ENCODE measurements at places on chromosomes 16 and 17.

DNA sequence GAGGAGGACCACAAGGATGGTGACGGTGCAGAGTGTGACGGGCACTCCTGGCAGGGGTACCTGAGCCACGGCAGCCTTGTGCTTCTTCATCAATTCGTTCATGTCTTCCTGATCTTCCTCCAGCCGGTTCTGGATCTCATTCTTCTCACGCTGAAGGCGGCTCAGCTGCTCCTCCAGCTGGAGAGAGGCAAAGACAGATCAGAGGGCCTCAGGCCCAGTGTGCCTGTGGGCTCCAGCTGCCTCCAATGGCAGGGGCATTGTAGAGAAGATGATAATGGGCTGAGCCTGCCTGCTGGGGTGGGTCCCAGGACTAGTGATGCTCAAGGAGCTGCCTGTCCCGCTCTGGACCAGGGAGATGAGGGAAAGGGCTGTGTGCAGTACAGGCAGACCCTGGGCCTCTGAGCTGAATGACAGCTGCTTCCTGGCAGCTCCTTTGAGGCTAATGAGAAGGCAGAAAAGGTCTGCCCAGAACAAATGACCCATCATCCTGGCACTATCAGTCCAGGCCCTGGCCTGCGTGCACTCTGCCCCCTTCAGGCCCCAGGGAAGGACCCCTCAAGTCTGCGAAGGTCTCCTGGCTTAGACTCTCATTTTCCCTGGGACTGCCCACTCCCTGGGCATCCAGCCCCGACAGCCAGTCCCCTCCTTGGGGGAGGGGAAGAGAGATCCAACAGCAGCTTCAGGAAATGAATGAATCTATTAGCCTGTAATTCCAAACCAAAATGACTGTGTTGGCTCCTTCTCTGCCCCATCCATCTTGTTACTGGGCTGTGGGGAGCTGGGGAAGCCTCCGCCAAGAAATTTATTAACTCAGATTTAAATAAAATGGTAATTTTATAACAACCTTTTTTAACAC, 48.0 kb downstream of the PIPOX start:
- no peak for DNase-seq

DNA sequence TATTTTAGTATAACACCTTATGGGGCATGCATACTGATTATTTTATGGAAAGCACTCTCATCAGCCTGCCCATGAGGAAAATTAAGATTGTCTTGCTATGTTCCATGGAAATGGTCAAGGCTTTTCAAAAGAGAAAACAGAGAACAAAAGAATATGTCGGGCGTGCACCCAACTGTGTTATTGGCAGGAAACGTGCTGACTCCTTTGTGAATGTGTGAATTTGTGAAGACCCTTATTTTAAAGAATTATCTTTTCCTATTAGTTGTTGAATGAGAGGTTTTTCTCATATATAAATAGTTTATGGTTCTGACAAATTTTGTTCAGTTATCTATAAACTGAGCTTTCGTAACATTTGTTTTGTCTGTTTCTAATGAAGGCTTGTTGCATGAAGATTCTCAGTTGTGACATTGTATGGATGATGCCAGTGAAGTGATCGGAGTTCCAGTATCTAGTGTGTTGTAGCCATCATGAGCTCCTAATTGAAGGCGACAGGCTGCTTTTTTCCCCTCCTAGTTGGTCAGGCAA, 180.0 kb downstream of the BCAS3 start:
- DNase-seq: no peak

DNA sequence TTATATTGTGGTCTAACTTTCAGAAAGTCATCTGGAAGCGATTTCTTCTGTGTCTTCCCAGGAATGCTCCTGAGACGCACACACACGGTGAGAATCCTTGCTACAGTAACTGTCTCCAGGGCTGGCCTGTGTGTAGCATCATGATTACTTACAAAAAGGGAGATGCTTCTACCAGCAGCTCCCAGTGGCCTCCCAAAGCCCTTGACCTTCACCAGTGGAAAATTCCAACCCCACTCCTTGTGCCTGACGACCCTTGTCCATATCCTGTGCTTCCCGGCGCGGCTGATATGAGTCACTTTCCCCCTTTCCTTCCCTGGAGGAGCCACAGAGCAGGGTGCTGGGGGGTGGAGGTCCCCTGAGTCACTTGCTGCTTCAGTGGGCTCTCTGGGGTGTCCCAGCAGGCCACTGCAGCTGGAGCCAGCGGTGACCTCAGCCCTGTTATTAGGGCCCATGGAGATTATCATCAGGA, 22.1 kb upstream of the NAT9 start:
- no peak for DNase-seq

DNA sequence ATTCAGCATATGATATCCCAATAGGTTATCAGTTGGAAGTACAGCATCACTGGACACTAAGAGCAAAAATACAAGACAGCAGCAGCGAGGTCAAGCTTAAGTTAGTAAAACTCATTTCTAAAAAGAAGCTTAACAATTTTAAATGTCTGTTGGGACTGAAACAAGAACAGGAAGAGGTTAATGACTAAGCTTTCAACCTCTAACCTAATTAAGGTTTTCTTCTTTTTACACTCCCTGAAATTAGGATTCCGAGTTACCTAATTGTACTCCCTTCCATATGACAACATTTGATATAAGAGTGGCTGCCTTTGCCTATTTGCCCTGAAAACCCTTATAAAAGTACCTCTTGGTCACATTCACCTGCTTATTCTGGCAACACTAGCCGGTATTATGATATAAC, 34.3 kb downstream of the CPSF4L start:
- no peak for DNase-seq

DNA sequence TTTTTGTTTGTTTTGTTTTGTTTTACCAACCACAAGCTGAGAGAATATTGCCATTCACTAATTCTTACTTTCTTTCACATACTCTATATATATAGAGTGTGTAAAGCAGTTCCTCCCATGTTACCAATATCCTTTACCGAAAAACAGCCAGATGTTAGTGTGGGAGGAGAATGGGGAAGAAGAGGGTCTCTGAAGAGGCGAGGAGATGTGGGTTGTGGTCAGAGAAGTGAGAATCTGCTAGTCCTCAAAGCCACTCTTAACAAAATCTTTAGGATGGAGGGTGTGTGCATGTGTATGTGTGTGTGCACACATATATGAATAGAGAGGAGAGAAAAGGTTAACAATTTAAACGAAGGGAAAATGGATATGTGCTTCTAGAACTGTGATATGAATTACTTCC, 80.6 kb downstream of the TUBD1 start:
- no peak for DNase-seq

- DNase-seq: no peak
Measured at GRCh38 chr17:46836500-46836899, 14.9 kb upstream of the WNT9B start.

DNA sequence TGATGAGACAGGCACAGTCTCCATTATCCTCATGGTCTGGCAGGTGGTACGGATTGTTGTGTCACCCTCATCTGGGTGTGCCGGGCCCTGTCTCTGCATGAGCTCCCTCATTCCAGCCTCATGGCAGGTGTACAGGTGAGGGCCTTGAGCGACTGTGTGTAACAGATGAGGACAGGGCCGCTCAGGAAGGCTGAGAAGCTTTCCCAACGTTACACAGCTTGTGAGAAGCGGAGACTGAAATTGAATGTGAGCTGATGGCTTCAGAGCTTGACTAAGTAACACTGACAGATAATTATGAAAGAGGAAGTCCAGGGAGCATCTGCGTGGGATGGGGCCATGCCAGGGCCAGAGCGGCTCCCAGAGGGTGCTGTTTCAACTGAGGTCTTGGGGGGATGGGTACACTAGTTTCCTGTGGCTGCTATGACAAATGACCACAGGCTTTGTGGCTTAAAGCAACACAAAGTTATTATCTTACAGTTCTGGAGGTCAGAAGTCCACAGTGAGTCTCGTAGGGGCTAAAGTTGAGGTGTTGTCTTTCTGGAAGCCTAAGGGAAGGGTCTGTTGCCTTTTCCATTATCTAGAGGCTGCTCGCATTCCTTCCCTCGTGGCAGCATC, 36.7 kb downstream of the CMIP start:
- DNase-seq: no peak

DNA sequence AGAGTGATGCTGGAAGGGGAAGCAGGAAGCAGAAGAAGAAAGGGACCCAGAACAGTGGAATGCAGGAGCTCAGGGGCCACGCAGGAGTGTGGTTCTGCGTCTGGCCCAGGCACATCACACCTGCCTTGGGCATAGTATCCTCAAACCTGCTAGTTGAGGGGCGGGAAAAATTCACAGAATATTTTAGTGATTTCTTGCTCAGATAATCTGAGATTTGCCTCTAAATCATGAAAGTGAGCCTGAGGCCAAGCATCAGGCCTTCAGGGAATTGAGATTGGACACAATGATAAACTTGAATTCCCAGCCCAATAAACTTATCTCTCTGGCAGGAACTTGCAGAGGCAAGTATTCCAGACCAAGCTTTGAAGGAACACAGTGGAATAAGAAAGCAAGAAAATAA, 48.5 kb upstream of the CCL2 start:
- no peak for DNase-seq

DNA sequence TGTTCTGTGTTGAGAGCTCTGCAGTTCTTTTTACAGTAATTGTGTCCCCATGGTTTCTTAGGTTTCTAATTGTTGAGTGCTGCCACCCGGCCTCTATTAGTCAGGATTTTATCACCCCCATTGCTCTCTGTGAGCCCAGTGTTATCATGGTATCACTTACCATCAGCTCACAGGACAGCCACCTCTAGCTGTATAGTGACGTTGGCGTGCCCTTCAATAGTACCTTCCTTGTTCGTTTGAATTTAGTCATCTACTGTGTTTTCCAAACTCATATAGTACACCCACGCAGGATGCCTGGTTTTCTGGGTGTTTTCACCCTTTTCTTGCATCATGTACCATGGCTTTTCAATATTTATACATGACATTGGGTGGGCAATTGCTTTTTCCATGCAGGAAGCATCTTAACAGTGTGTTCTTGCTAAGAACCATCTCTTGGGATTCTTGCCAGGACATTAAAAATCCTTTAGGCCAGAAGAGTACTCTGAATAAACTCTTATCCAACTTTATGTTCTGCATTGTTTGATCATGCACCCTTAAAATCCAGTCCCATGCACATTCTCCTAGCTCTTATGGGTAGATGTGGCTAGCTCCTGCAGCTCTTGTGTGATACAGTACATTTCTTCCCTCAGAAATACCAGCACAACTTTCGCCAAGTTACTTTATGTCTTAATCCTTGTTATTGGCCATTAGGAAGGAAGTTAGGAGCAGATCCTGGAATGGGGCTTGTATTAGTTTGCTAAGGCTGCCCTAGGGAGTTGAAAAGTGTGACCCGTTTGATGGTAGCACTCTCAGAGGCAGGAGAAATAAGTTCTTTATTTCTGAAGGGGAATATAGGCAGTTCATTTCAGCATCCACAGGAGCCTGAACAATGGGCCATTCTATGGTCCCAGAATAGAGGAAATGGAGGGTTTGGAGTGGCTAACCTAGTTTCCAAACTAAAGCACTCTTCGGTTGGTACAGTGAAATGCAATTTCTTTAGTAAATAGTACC, 11.3 kb upstream of the ABCA10 start:
- DNase-seq: no peak

- no peak for DNase-seq
Measured at GRCh38 chr17:81713556-81714411, 1.7 kb downstream of the SLC25A10 start.

DNA sequence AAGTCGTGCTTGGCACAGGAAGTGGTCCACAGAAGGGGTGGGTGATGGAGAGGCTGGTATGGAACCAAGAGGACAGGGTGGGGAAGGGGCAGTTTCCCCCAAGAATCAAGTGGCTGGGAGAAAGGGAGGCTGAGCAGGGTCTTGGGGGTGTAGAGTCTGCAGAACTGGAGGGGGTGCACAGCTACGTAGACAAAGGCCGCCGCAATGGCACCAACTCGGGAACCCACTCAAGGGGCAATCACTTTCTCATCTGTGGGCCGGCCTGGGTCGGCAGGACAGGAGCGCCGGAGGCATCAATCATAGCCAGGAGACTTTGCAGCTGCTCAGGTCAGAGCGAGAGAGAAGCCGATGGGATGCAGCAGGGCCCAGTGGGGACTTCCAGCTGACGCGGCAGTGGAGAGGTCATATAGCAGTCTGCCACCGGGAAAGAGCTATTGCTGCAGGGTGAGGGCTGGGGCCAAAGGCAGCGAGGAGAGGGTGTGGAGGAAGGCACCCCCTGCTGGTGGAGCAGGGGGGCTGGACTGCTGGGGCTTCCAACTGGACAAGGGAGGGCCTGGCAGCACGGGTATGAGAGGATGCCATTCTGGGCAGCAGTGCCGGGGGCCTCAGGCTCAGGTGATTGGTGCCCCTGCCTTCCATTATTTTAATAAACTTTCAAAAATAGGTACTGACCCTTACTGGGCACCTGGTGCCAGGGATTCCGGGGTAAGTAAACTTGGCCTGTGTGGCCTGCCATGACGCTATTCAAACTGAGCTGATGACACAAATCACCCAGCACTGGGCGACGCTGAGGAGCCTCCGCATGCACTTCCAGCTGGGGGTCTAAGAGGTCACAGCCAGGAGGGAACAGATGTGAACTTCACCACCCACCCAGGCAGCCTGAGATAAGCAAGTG, 52.5 kb upstream of the MTSS2 start:
- DNase-seq: no peak

- DNase-seq: no peak
Measured at GRCh38 chr16:10121491-10121890, 60.7 kb downstream of the GRIN2A start.

- DNase-seq: peak; percentile 16
Measured at GRCh38 chr16:81696961-81697615, 82.0 kb upstream of the PLCG2 start.

- no peak for DNase-seq
Measured at GRCh38 chr17:47847341-47848197, 3.4 kb downstream of the SP6 start.

DNA sequence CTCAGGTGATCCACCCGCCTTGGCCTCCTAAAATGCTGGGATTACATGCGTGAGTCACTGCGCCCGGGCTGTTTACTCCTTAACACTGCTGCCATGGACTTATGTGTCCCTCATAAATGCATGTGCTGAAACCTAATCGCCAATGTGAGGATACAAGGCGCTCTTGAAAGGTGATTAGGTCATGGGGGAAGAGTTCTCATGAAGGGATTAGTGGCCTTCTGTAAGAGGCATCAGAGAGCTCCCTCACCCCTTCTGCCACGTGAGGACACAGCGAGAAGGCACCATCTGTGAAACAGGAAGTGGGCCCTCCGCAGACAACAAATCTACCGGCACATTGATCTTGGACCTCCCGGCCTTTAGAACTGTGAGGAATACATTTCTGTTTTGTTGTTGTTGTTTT, 19.1 kb downstream of the ITPRIPL2 start:
- DNase-seq: no peak

- DNase-seq: no peak
Measured at GRCh38 chr16:55418586-55418985, 60.4 kb upstream of the MMP2 start.

DNA sequence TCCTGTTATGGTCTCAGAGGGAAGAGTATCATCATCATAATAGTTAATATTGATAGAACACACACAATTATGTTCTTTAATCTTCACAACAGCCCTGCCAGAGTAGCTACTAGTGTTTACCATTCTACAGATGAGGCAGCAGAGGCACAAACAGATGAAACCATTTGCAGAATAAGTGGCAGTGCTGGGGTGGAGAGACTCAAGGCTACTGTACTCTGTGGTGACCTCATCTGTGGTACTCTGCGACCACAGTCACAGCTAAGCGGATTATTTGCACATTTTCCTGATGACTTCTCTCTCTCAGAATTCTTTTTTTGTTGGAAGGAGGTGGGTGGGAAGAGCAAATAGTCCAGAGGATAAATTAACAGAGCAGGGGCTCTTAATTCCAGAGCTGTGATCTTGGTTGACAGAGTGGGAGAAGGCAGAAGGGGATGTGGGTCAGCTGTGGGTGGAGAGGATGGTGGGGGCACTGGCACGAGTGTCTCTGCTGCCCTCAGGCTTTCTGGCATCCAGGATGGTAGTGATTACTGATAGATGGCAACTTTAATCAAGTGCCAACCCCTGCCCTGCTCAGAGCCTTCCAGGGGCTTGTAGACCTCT, 41.8 kb downstream of the MRM1 start:
- no peak for DNase-seq

GRCh38 chr16:86354641-86355513, 155.4 kb upstream of the FOXF1 start:
- no peak for DNase-seq
